ENCODE measurements at places on chromosomes 11 and 22. TPM values are rescaled to one million over a fixed set of nuclear protein-coding genes. Genes with fewer than 3 reads are reported as not detected.

The EMID1 gene
- 0.27 TPM for total RNA-seq

DNA sequence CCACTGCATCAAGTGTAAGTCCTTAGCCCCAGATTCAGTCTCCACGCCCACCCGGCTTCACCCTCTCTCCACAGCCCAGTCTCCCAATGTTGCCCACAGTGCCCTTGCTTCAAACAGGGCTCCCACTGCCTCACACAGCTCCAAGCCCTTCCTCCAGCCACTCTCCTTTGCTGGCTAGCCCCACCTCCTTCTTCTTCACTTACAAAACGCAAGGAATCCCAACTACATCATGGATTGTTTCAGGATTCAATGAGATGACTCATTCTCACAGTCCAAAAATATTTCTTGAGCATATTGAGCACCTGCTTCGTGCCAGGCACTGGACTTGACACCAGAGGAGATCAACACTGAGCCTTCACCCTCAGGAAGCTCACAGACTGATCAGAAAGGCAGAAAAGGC, 533.5 kb downstream of the BUD13 start:
- no peaks in the 10 kb centered on the region for H3K4me1 ChIP-seq
- DNase-seq, result no peak
- no peak overlapping the region for H3K27ac ChIP-seq
- no peaks in the 10 kb centered on the region for H3K36me3 ChIP-seq

The ZNF215 gene
- 1.5 TPM for total RNA-seq

The GRIK4 gene
- not detected for total RNA-seq

- no peaks in the 10 kb centered on the region for H3K27me3 ChIP-seq
- DNase-seq, result no peak
- no peak overlapping the region for H3K27ac ChIP-seq
- no peaks in the 10 kb centered on the region for H3K36me3 ChIP-seq
These were observed 4.7 kb downstream of the PDHX start for GRCh38 chr11:34921156-34921555.

The PYGM gene
- 12.2 TPM for total RNA-seq

DNA sequence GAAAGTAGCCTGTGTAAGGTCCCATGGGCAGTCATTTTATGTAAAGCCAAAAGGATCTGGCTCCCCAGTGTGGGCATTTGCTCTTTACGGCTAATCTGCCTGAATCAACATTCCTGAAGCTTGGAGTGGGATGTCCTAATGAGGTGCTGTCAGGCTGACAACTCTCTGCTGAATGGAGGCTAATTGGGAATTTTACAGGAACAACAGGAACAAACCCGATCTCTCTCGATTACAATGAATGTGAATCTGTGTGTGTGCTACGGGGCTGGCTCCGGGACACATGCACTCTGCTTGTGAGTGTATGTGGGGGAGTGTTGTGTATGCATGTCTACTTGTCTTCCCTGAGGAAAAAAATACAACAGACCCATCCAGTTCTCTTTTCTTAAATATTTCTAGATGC, 415.2 kb downstream of the TENM4 start:
- no peaks in the 10 kb centered on the region for H3K27me3 ChIP-seq
- no peaks in the 10 kb centered on the region for H3K4me1 ChIP-seq
- no peak for DNase-seq
- H3K36me3 ChIP-seq, result no peaks in the 10 kb centered on the region
- no peak overlapping the region for H3K27ac ChIP-seq

GRCh38 chr11:62959422-62959980, 25.3 kb downstream of the SLC22A6 start:
- no peaks in the 10 kb centered on the region for H3K36me3 ChIP-seq
- H3K4me1 ChIP-seq, result no peaks in the 10 kb centered on the region
- no peak overlapping the region for H3K4me3 ChIP-seq
- no peak overlapping the region for H3K27ac ChIP-seq

DNA sequence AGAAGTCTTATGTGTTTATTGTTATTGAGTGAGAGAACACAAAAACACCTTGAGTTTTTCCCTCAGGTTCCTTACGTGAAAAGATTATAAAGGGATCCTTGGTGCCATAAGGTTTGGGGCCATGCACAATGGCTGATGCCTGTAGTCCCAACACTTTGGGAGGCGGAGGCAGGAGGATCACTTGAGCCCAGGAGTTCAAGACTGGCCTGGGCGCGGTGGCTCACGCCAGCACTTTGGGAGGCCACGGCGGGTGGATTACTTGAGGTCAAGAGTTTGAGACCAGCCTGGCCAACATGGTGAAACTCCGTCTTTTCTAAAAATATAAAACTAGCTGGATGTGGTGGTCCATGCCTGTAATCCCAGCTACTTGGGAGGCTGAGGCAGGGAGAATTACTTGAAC, 5.4 kb downstream of the SMDT1 start:
- peaks cover 37% of the 10 kb centered on the region for H3K36me3 ChIP-seq
- H3K4me3 ChIP-seq, result no peak overlapping the region
- H3K27me3 ChIP-seq, result no peaks in the 10 kb centered on the region
- no peak overlapping the region for H3K27ac ChIP-seq

The KCNJ11 gene
- 2.7 TPM for total RNA-seq

The SCUBE1 gene
- total RNA-seq, result 6.0 TPM

DNA sequence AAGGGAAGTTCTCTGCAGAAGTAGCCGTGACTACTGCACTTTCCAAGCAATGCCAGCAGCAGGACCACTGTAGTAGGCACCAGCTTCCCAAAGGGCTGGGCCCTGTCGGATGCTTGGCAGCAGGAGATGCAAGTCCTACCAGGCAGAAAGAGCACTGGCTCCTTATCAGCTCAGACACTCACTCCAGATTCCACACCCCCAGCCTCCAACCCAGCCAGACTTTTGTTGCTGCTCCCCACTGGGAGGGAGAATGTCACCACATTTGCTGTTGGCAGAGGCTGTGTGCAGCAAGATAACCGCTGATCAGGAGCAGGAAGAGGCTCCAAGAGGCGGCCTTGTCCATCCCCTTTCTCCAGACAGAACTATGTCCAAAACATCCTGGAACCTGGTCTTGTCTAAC, 118.7 kb downstream of the C11orf58 start:
- H3K4me3 ChIP-seq, result no peak overlapping the region
- H3K27me3 ChIP-seq, result no peaks in the 10 kb centered on the region
- no peaks in the 10 kb centered on the region for H3K36me3 ChIP-seq
- H3K27ac ChIP-seq, result no peak overlapping the region
- DNase-seq, result no peak

- no peaks in the 10 kb centered on the region for H3K36me3 ChIP-seq
- H3K27me3 ChIP-seq, result no peaks in the 10 kb centered on the region
- H3K4me1 ChIP-seq, result no peaks in the 10 kb centered on the region
- H3K27ac ChIP-seq, result no peak overlapping the region
- no peak overlapping the region for H3K4me3 ChIP-seq
These were observed 24.4 kb downstream of the SHANK3 start for GRCh38 chr22:50696799-50697561.

DNA sequence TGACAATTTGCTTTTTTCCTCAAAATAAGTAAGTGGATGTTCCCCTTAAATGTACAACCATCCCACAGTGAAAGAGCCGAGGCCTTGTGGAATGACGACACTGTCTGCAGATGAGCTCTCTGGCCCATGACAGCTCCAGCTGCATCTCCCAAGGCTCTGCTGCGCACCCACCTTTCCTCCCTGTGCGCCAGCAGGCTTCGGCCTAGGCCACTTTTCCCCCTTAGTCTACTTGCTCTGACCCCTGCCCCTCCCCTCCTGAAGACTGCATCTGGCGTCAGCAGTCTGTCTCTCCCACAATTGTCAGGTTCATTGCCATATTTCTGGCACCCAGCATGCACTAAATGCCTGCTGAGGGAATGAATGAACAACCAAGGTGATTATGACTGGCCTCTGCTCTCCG, 2.0 kb downstream of the TOP3B start:
- DNase-seq, result no peak
- peaks cover 3% of the 10 kb centered on the region for H3K36me3 ChIP-seq
- H3K27ac ChIP-seq, result no peak overlapping the region
- no peaks in the 10 kb centered on the region for H3K27me3 ChIP-seq
- peaks cover 12% of the 10 kb centered on the region for H3K4me1 ChIP-seq

The FXYD2 gene
- not detected for total RNA-seq

GRCh38 chr11:76919887-76920746, 59.4 kb downstream of the ACER3 start:
- H3K27ac ChIP-seq, result no peak overlapping the region
- peak; percentile 64 for DNase-seq
- H3K27me3 ChIP-seq, result no peaks in the 10 kb centered on the region
- H3K4me1 ChIP-seq, result no peaks in the 10 kb centered on the region

The PNPLA3 gene
- not detected for total RNA-seq

DNA sequence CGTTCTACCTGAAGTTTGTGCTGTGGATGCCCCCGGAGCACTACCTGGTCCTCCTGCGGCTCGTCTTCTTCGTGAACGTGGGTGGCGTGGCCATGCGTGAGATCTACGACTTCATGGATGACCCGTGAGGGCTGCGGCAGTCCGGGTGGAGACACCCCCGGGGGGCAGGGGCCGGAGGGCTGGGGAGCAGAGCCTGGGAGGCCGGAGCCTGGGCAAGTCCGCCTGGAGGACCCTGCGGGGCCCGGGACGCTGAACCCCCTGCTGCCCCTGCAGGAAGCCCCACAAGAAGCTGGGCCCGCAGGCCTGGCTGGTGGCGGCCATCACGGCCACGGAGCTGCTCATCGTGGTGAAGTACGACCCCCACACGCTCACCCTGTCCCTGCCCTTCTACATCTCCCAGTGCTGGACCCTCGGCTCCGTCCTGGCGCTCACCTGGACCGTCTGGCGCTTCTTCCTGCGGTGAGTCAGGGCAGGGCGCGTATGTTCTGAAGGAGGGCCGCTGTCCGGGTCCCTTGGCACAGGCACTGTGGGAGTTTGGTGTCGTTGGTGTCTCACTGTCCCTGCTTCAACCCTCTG, 17.3 kb downstream of the RNH1 start:
- no peak overlapping the region for H3K27ac ChIP-seq
- H3K4me1 ChIP-seq, result no peaks in the 10 kb centered on the region
- H3K4me3 ChIP-seq, result no peak overlapping the region
- no peaks in the 10 kb centered on the region for H3K27me3 ChIP-seq

The OR52N4 gene
- total RNA-seq, result not detected

Measured in thoracic aorta (tissue), 2 donors.